ENCODE measurements at places on chromosomes 7 and 10.

GRCh38 chr7:15015545-15016314 lies 113.2 kb upstream of the DGKB start:
- DNase-seq, result peak; percentile 84

DNA sequence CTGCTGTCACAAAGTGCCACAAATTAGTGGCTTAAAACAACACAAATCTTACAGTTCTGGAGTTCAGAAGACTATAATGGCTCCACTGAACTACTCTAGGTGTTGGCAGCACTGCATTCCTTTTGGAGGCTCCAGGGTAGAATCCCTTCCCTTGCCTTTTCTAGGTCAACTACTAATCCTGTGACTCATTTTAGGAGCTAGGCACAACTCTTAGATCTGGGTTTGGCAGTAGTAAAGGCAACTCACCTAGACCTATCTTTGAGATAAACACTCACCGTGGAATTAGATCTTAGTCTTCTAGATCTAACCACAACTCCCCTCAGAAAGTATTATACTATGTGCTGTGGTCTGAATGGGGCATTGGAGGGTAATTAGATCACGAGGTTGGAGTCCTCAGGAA lies 60.4 kb downstream of the ANKIB1 start:
- DNase-seq, result no peak

DNA sequence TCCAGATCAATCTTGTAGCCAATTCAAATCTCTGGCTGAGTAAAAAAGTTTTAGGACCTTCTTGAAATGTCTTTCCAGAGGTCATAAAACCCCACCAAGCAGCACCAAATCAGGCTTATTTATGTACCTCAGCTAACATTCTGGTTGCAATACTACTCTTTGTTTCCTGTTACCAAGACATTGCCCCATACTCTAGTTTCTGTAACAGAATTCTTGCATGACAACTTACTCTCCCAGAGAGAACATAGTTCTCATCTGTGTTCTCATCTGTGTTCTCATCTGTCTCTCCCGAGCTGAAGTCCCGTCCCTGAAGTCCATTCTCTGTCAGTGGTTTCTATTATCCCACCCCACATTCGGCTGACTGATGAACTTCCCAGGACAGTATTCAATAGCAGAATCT lies 1285.1 kb downstream of the XPNPEP1 start:
- no peak for DNase-seq

GRCh38 chr7:101816595-101817470 lies 593 bp upstream of the CUX1 start:
- peak; percentile 24 for DNase-seq

GRCh38 chr7:72187179-72187578 lies 225.0 kb downstream of the CALN1 start:
- no peak for DNase-seq

GRCh38 chr7:99312316-99313203 lies 13.1 kb upstream of the ARPC1A start:
- DNase-seq, result peak; percentile 77

- DNase-seq, result no peak
Measured at GRCh38 chr7:157916946-157917640, 580.3 kb downstream of the DNAJB6 start.

DNA sequence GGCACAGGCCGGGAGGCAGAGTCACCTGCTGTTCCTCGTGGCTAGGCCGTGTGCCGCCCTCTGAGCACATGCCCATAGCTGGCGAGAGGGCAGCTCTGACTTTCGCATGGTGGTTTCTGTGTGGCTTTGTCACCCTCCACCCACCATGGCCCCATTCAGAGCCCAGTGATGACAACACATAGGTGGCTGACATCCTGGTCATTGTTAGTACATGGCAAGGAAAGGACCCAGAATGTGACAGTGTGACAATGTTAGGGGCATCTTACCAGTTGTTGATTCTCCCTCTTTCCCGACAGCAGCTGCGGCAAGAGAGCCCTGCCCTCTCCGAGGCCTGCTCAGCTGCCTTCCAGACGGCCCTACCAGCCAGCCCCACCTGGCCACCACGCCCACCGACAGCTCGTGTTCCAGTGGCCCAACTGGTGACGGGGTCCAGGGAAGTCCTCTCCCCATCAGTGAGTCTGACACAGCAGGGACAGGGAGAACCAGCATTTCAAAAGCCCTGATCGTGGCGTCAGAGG lies 52.2 kb downstream of the ZNF467 start:
- DNase-seq, result no peak

DNA sequence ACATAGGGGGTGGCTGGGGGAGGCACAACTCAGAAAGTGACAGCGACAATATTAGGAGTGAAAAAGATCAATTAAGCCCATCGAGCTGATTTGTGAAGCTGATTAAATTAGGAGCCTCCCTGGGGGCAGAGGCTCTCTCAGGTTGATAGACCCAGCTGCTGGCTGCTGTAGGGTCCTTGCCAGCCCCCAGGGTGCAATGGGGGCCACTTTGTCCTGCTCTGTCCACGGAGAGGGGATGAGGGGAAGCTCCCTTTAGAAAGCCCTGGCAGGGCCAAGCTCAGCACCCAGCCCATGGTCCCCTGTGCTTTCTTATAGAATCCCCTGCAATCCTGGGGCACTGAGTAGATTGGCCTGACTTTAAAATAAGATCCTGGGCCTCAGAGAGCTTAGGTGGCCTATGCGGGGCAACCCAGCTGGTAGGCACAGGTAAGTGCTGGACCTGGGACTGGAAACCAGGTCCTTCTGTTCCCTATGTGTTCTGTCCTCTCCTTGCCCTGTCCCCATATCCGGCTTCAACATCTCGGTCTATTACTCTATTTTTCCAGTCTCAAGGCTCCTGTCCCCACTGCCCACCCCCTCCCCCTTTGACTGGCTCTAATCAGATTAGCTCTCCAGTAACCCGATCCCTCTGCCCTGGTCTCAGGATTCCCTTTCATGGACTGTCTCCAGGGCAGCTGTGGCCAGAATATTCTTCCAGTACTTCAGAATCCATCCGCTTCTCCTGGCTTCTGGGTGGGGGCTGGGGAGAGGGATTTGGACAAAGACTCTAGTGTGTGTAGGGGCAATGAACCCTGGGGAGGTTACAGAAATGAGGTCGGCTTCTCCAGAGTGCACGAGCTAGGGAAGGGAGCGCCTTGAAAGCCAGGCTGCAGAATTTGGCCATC lies 259.6 kb downstream of the RPS24 start:
- DNase-seq, result no peak

- no peak for DNase-seq
Measured at GRCh38 chr7:106982415-106982814, 62.1 kb upstream of the PRKAR2B start.

GRCh38 chr10:13816195-13816925 lies 229.6 kb downstream of the PRPF18 start:
- peak; percentile 73 for DNase-seq

DNA sequence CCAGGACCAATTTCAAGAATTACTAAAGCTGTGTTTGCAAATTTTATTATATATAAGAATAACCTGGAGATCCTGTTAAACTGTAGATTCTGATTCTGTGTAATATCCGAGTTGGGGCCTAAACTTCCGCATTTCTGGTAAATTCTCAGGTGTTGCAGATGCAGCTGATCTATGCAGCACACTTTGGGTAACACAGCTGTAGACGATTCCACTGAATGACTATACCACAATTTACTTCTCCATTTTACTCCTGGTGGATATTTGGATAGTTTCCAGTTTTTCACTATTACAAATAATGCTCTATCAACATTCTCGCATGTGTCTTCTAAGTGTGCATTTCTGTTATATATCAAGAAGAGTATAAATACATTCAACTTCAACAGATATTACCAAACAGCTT lies 7.5 kb downstream of the GDI2 start:
- no peak for DNase-seq

DNA sequence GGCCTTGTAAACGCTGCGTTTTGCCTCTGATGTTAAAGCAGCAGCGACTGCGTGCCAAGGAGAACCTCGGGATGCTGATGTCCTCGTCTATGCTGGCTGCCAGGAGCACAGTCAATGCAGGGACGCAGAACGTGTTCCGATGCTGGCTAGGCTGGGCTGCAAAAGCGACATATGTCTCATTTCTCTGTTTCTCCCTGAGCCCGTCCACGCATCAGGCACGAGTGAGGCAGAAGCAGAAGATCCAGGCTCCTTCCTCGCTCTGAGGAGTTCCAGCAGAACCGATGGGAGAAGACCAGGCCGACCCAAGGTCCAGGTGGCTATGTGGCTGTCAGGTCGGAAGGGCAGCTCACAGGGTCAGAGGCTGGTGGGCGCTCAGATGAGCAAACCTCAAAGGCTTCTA lies 3.7 kb upstream of the FOXL3 start:
- DNase-seq, result no peak

DNA sequence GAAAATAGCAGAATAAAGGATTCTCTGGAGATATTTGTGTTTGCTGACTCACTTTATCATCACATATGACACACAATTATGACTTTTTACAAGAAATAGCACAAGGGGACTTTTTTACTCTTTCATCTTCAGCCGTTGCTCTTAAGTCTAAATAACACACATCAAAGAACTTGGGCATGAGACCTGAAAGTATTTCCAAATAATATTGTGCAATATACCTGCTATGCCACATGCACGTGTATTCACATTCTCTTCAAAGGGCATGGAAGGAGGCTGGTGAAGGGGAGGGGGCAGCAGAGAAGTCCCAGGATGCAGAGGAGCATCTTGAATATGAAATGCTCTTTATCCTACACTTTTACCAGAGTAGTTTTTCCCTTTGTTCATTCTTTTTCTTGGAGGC lies 4.1 kb upstream of the ADARB2 start:
- DNase-seq, result no peak

- no peak for DNase-seq
Measured at GRCh38 chr7:28236560-28236959, 56.0 kb upstream of the JAZF1 start.
